ELR (cell line): ENCODE measurements at places on chromosomes 11 and 22.

- no peak for DNase-seq
Observed at GRCh38 chr22:19767427-19768341, 7.1 kb downstream of the TBX1 start.

GRCh38 chr22:38881464-38881871 lies 9.5 kb upstream of the CBX6 start:
- no peak for DNase-seq

DNA sequence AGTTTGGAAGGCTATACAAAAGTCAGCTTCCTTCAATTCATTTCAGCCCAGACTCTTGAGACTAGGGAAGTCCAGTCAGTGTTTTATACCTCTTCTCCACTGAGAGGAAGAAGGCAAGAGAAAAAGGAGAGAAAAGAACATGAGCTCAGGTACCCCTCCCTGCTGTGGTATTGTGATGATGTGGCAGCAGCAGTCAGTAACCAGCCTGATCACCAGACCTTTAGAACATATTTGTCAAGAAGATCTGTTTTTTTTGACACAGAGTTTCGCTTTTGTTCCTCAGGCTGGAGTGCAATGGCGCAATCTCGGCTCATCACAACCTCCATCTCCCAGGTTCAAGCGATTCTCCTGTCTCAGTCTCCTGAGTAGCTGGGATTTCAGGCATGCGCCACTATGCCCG lies 21.2 kb upstream of the RPS13 start:
- no peak for DNase-seq

DNA sequence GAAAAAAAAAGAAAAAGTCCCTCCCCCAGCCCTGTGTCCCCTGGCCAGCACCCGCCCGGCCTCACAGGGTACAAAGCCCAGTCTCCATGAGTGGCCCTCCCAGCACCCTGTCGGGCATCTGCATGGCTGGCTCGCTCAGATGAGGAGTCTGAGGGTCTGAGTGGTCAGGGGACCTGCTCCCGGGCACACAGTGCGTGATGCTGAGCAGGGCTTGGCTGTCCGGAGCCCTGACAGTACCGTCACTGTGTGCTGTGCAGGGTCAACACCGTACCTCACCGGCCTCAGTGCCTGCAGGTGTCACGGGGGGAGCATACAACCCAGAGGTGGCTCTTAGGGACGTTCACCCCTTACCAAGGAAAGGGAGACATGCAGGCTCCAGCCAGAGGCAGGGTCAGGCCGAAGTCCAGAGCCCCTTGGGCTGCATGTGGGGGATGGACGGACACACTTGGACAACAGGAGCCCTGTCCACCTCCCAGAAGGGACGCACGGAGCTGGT lies 3.6 kb upstream of the PLXNB2 start:
- no peak for DNase-seq

- no peak for DNase-seq
Observed at GRCh38 chr11:96112192-96113128, 188.6 kb upstream of the MTMR2 start.

- DNase-seq: no peak
Observed at GRCh38 chr11:46493791-46494190, 100.0 kb downstream of the AMBRA1 start.

DNA sequence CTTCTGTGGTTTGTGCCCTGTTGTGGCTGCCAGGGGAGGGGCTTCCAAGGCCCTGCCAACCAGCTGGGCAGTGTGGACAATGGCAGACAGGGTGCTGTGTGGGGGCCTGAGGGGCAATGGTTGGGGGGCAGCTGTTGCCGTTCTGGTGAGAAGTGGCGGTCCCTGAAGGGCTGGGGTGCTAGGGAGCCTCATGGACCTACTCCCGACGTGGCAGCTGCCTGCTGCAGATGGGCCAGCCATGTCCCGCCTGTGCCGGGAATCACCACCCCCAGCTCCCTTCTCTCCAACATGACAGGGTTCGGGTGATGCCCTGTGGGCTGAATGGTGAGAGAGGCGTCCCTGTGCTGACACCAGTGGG lies 74.2 kb downstream of the KCNQ1 start:
- DNase-seq: no peak

DNA sequence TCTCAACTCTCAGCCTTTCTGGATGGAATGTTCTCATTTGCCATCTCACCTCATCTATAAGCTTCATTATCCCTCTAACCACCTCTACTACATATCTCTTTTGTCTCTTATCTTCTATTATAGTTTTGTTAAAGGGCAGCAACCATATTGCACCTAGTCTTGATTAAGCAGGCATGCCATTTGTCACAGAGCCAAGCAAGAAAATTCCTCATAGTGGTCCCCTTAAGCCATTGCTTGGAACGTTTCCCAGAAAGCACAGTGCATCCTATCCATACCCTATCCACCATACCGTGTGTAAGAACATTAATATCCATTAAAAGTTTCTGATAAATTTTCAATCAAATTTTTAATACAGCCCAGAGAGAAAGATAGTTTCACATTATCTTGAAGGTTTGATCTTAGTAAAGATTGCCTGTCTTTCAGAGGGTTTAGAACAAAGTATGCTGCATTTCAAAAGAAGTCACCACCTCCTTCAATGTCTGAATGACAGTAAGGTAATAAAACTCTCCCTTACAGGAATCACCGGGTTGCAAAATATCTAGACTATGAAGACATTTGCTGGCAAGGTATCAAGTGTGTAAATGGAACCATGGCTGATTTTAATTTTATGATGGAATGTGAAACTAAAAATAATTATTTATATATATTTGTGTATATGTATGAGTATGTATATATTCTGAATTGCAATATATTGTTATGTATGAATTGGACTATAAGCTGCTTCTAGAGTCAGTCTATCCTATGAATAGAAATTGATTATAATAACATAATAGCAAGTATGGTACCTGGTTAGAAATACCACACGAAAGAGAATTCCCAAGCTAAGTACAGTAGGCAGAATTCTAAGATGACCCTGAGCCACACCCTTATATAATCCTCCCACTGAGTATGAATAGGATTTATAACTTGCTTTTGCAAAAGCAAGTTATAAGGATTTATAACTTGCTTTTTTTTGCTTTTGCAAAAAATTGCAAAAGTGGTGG lies 1296.3 kb downstream of the LRRC4C start:
- DNase-seq: no peak

DNA sequence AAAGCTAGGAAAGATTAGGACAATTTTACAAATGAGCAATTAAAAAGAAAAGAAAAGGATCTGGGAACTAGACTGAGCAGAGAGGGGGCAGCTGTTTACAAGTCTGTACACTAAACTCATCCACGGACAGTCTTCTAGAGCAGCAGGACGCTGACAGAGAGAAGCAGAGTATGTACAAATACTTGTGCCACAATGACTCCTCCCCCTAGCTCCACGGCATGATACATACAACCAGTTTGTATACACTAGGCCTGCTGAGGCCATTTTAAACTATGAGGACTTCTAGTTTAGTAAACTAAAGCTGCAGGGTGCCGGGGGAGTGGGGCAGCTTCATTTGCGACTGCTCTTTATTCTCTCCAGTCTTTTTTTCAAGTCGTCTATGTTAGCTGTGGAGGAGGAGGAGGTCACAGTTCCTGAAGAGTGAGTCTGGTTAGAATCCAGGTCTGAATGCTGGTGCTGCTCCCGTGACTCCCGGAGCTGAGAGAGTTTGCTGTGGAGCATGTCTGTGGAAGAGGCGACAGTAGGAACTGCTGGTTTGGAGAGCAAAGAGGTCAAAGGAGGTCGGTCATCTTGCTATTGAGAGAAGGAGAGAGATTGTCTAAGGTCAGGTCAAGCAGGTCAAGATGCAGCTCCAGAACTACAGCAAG lies 24.8 kb downstream of the F2 start:
- DNase-seq: no peak

- no peak for DNase-seq
Observed at GRCh38 chr11:131109790-131110189, 193.5 kb upstream of the SNX19 start.

- no peak for DNase-seq
Observed at GRCh38 chr11:29217901-29218300, 798.9 kb downstream of the KCNA4 start.

- DNase-seq: no peak
Observed at GRCh38 chr11:107710301-107710700, 1.6 kb downstream of the SLN start.

DNA sequence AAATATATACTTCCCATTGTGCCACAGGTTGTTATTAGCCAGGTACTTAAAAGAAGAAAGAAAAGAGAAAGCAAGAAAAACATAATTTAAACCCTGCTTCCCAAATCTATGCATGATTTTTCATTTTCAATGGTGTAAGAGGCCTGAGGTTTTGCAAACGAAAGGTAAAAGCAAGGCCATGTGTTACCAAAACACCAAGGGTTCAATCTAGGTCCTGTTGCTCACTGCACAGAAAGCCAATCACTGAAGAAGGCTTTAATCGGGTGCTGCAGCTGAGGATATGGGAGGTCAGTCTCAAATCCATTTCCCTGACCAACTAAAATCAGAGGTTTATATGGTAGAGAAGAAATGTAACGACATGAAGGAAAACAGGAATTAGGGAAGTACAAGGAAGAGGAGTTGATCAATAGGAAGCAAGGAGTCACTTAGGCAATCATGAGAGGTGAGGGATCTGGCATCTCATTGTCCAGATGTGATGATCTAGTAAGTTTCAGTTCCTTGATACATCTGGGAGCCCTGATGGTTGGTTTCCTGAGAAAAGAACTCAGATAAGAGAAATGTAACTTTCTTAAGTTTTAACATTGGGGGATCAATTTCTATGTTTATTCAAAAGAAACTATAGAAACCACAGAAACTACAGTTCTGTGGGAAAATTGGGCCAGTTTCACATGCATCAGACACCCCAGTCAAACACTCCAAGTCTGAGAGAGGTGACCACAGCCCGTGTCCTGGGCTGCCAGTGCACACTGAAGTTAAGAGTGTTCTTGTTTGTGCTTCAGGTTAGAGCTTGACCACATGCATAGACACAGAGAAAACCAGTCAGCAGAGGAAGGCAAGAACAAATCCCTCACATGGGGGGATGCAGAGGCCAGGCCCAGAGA lies 18.1 kb upstream of the DKK3 start:
- DNase-seq: no peak

GRCh38 chr11:20875889-20876288 lies 206.5 kb downstream of the NELL1 start:
- no peak for DNase-seq

DNA sequence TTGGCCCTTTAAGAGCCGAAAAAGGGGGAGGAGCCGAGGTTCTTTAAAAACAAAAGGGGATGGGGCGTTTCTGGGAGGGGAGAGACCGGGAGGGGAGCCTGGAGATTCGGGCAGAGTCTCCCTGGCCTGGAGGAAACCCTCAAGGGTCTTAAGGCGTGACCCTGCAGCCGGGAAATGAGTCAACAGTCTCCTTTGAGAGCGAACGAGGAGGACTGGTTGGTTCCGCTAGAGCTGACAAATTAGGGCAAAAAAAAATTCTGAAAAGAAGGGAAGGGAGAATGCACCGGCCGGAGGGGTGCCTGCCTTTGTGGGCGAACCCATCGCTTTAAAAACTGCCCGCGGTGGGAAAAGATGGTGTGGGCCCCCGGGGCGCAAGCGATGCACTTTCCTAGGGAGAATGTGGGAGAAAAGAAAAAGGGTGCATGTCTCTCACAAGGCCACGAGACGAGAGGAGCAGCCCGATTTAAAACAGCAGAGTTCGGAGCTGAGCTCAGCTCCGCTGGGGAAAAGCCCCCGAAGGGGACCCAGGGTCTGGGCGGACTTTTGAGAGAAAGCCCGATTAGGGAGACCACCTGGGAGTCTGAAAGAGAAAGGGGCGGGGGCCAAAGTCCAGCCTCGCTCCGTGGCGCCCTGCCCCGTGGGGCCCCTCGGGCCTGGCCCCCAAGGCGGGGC lies 874 bp downstream of the ZFTA start:
- peak; percentile 83 for DNase-seq
